ENCODE measurements at places on chromosomes 1 and 21.

DNA sequence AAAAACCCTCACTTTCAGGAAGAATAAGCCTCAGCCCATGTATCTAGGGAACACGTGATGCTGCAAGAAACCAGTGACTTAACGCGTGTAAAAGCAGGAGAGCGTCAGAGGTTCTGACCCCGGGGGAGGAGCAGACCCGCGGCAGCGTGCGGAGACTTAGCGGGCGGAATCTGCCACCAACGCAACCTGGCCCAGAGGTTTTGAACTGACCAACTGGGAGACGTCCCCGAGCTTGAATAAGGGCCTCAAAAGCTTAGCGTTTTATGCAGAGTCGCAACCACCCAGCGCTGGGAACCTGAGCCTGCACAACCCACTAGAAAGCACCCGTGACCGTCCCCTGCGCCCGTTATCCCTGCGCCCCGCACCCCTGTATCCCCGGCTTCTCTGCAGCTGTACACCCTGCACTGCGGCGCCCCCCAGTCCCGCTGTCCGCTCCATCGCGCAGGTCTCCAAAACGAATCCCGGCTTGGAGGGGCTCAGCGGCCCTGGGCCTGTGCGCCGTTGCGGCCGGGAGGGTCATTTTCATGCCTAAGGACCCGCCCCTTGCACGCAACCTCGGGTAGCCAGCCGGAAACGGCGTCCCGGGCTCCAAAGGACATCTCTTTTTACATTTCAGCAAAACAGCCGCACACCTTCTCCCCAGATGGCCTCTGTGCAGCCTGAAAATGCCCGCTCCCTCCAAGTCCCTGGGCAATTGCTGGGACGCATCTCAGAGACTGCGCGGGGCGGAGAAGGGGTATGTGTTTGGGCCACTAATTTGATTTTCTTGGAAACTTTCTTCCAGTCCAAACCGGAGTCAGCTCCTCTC lies 29.4 kb upstream of the TRIM17 start:
- no peaks in the 10 kb centered on the region for H3K4me1 ChIP-seq
- peak overlapping the region; percentile 14 for H3K4me3 ChIP-seq
- DNase-seq = no peak
- H3K27me3 ChIP-seq = peaks cover 6% of the 10 kb centered on the region

GRCh38 chr1:235093696-235094592 lies 34.7 kb downstream of the TOMM20 start:
- DNase-seq = peak; percentile 68
- H3K4me1 ChIP-seq = no peaks in the 10 kb centered on the region
- no peak overlapping the region for H3K4me3 ChIP-seq
- H3K27ac ChIP-seq = no peak overlapping the region
- no peaks in the 10 kb centered on the region for H3K27me3 ChIP-seq

DNA sequence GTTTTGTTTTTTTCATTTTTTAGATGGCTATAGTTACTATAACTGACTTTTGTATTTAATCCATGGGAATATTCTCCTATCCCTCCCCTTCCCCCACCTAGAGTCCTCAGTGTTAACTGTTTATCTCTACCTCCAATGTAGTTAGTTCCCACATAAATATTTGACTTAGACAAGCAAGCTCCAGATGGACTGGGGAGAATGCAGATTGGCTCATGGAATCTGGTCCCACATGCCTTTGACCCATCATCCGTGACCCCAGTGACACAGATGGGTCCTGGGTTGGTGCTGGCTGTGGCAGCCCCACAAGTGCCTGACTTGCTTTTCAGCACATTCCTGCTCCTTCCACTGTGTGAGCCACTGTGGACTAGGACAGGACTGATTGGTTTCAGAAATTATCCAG lies 41.8 kb downstream of the ATP2B4 start:
- no peaks in the 10 kb centered on the region for H3K36me3 ChIP-seq
- no peaks in the 10 kb centered on the region for H3K27me3 ChIP-seq
- no peak for DNase-seq
- H3K4me1 ChIP-seq = peaks cover 2% of the 10 kb centered on the region
- H3K4me3 ChIP-seq = no peak overlapping the region

- H3K27me3 ChIP-seq = no peaks in the 10 kb centered on the region
- H3K4me3 ChIP-seq = no peak overlapping the region
- H3K27ac ChIP-seq = no peak overlapping the region
- DNase-seq = no peak
- H3K4me1 ChIP-seq = peaks cover 4% of the 10 kb centered on the region
These were observed 48.6 kb upstream of the PCBP3 start for GRCh38 chr21:45594721-45595489.

- H3K36me3 ChIP-seq = no peaks in the 10 kb centered on the region
- H3K27me3 ChIP-seq = peaks cover 3% of the 10 kb centered on the region
- no peaks in the 10 kb centered on the region for H3K4me1 ChIP-seq
- no peak overlapping the region for H3K4me3 ChIP-seq
- peak; percentile 6 for DNase-seq
These were observed 11.0 kb downstream of the BRINP2 start for GRCh38 chr1:177181631-177182291.

DNA sequence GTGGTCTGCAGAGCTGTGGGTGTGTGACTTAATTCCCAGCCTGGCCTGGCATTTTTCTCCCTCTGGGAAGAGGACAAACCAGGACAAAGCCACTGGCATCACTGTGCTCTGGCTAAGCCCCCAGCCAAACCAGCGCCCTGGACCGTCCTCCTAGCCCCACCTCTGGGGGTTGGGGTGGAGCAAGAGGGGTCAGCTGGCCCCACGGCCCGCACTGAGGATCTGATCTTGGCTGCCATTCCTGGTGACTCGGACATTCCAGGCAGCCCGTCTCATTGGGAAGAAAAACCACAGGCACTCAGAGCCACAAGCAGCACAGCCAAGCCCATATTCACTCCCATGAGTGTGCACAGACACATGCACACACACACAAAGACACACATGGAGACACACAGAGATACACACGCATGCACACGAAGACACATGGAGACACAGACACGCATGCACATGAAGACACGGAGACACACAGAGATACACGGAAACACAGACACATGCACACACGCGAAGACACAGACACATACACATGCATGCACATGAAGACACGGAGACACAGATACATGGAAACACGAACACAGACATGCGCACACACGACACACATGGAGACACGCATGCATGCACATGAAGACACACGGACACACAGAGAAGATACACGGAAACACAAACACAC lies 2.3 kb upstream of the MXRA8 start:
- H3K4me1 ChIP-seq = no peaks in the 10 kb centered on the region
- H3K27ac ChIP-seq = peak overlapping the region; percentile 72
- DNase-seq = no peak
- no peak overlapping the region for H3K4me3 ChIP-seq
- H3K36me3 ChIP-seq = no peaks in the 10 kb centered on the region

Data from prostate gland (tissue), 2 donors.